ENCODE measurements at places on chromosomes 7 and 10. TPM values are rescaled to one million over a fixed set of nuclear protein-coding genes. Genes with fewer than 3 reads are reported as not detected.
A peak's percentile ranks its signal among the peaks of the same experiment; 100 is the strongest.

Gene SPOCK2
- 0.05 TPM for total RNA-seq

Gene FOXI2
- not detected for total RNA-seq

Gene TEX47
- not detected for total RNA-seq

Gene OR2A1
- total RNA-seq, result 0.05 TPM

Gene C10orf67
- 0.05 TPM for total RNA-seq

Gene NUP42
- 58.7 TPM for total RNA-seq

Gene HOXA2
- 1.7 TPM for total RNA-seq

Gene LANCL2
- total RNA-seq, result 32.8 TPM

Gene NKX2-3
- total RNA-seq, result 0.12 TPM

Gene CYP2C18
- total RNA-seq, result not detected

Gene CREB5
- 10.5 TPM for total RNA-seq

Gene C10orf62
- total RNA-seq, result not detected

GRCh38 chr7:11232462-11232861 lies 258.8 kb downstream of the PHF14 start:
- DNase-seq, result peak; percentile 34

- no peak for DNase-seq
Observed at GRCh38 chr7:45150199-45150598, 7.4 kb upstream of the RAMP3 start.

- DNase-seq, result no peak
Observed at GRCh38 chr10:119209736-119210355, 2.5 kb downstream of the GRK5 start.

DNA sequence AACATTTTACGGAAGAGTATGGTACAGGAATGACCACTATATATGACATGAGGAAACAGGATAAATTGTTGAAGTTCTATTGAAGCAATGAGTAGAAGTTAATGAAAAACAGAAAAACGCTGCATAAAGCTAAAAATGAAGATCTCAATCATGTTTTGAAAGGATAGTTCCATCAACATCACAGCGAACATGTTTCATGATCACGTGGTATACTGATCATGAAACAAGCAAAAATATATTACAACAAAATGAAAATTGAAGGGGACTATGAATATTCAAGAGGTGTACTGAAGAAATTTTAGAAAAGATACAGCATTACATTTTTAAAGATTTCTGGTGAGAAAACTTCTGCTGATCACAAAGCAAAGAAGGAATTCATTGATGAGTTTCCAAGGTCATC lies 45.9 kb upstream of the TAC1 start:
- DNase-seq, result no peak

GRCh38 chr7:13055732-13056368 lies 368.4 kb downstream of the ARL4A start:
- DNase-seq, result no peak

DNA sequence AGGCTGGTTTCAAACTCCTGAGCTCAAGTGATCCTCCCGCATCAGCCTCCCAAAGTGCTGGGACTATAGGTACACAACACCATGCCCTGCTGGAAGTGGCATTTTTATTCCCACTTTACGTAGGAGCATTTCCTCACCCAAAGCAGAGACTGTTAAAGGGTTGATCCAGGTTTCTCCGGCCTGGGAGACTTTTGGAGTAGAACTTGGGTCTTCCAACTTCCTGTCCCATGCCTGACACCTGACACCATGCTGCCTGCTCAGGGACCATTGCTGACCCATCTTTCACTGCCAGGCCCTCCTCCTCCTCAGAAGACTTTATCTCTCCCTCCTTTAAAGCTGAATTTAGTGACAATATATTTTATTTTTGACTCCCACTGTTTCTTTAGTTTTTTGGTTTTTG lies 302.0 kb upstream of the LYZL1 start:
- DNase-seq, result no peak

GRCh38 chr10:86248062-86248461 lies 118.5 kb downstream of the GRID1 start:
- DNase-seq, result no peak

DNA sequence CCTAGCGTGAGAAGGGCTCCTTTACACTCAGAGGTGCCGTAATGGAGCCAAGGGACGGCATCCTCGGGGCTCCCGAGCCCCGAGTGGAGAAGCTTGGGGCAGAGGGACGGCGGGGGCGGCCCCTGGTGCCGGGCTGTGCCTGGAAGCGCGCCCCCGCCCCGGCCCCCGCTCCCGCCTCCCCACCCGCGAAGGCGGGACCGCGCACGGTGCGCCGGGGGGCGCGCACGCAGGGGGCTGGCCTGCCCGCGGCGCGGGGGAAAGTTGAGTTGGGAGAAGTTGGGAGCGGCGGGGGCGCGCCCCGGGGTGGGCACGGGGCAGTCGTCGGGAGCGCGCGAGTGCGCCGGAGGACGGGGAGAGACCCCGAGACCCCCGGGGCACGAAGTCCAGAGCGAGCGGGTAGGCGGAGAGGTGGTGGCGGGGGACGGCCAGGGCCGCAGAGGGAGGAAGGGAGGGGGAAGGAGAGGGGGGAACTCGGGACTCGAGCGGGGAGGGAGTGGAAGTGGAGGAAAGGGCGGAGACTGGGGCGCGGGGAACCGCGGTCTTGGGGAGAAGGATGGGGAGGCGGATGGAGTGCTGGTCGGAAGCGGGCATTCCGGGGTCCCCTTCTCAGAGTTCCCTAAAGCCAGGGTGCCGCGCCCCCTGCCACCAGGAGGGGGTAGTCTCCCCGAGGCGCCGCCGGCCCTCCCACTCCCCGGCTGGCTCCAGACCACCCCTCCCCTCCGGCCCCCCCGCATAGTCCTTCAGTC lies at the start of gene SLC4A2:
Gene SLC4A2, plus strand, starts transcription at position 223 of the 746 bp plus-strand sequence. CDS start 2,399 bp downstream, outside the sequence.
- peak; percentile 76 for DNase-seq

DNA sequence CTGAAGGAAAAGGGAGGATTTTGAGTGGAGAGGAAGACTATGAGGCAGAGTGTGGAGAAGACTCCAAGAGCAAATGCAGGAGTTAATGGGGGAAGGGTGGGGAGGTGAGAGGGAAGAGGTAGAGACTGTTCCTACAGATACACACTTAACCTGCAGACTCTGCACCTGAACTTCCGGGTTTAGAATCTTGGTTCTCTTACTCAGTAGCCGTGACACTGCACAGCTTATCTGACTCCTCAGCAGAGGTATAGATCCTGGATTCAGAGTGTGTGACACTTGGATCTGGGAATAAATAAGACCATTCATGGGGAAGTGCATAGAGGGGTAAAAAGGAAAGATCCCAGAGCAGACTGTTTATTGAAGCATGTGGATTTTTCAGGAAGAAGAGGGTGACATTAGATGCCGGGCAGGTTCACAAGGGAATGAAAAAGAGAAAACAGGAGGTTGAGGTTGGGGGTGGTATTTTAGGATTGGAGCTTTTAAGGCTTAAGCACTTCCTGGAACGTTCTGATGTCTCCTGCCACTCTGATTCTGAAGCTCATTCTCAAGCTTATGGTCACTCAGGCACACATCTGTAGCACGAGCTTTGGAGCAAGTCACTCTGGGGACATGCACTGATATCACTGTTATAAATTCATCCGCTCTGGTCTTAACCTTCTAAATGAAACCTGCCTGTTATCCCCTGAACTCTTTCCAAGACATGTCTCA lies 5.7 kb upstream of the ZC3HAV1L start:
- peak; percentile 33 for DNase-seq

DNA sequence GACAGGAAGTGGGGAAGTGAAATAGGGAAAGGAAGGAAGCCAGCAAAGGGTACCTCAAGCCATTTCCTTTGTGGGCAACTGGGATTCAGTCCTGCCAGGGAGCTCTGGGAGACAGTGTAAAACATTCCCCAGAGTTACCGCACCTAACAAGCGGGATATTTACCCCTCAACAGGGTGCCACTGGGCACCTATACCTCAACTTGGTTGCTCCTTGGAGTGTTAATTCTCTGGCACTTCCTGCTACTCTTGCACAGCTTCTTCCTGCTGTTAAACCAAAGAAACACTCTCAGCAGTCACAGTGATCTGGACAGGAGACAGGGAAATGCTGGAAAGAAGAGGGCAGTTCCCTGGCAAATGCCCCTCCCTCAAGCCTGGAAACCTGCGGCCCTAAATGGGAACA lies 151.3 kb downstream of the REEP3 start:
- DNase-seq, result no peak

DNA sequence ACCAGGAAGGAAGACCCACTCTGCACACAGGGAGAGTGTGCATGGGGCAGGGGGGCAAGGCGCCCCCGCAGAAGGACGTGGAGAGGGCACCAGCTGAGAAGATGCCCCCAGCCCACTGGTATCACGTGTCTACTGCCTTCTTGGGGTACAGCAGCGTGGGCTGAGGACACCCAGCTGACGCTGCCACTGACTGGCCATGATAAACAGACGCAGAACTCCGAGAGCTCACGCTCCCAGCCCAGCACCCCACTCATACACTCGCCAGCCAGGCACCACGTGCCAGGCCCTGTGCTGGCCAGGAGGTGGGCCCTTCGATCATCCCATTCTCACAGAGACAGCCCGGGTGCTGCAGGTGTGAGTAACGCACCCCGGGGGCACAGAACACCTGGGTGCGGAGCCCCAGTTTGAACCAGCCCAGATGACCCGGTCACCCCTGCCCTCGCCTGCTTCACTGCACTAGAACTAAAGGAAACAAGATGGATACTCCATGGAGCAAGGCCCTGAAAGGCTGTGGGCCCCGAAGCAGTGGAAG lies 199.8 kb downstream of the MAD1L1 start:
- no peak for DNase-seq

DNA sequence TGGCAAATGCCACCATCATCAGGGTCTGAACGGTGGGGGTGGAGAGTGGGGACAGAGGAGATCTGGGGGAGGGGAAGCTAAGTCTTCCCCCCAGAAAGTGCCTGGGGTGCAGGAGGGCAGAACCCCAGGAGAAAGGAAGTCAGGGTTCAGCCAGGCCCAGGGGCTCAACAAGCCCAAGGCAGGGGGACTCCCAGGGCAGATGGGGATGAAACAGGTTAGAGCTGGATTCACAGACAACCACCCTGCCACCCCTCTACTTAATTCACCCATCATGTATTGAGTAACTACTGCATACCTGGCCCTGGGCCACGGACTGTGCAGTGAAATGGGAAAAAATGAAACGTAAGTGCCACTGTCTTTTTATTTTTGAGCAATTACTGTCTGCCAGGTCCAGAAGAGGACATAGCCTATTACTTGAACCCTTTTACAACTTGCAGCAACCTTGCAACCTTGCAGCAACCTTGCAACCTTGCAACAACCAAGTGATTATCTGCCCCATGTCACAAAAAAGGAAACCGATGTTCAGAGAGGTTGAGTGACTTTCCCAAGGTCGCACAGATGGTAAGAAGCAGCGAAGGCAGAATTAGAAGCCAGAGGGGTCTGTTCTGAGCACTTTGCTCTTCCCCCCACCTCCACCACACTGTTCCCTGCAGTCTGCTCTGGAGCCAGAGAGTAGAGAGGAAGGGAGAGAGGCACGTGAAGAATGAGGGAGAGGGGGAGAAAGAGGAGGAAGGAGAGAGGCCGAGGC lies 4.8 kb downstream of the ELN start:
- no peak for DNase-seq

DNA sequence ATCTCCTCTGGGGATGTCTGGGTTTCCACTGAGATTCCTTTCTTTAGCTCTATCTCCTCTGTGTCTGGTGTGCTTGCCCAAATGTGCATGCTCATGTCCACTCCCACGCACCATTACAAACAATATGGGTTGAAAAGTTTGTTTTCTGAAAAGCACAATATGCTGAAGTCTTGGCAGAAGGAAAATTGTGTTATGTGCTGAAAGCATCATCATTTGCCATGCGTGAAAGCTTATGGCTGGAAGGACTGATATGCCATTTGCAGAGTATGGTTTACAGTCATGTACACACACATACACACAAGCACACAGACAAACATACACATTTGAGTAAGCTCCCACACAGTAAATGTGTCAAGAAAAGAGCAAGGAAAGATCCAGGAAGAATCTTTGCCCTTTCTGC lies 231.6 kb downstream of the SORCS3 start:
- no peak for DNase-seq

DNA sequence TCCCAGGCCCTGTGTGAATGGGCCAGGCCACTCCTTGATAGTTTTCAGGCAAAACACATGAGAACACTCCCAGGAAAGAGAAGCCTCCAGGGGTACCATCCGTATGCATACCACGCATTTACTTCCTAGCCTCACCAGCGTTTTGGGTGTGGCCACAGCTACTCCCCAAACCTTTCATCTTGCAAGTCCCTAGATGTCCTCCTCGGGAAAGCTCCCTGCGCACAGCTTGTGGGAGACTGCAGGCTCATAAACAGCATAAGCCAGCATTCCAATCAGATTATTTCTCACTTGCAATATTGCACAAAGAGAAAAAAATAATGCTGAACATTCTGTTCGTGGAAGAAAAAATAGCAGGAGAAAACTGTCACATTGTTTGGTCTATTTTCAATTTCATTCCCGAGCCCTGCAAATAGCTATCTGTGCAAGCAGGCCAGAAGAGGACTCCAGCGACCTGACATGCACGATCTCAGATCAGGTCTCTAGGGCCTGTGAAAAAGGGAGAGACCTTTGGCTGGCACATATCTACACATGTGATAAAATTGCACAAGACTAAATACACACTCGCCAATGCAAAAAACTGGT lies 175.6 kb downstream of the PLXNA4 start:
- no peak for DNase-seq

GRCh38 chr7:1459512-1459892 lies 232 bp upstream of the MICALL2 start:
- DNase-seq, result peak; percentile 98

- no peak for DNase-seq
Observed at GRCh38 chr7:76371396-76371795, 12.6 kb upstream of the YWHAG start.

DNA sequence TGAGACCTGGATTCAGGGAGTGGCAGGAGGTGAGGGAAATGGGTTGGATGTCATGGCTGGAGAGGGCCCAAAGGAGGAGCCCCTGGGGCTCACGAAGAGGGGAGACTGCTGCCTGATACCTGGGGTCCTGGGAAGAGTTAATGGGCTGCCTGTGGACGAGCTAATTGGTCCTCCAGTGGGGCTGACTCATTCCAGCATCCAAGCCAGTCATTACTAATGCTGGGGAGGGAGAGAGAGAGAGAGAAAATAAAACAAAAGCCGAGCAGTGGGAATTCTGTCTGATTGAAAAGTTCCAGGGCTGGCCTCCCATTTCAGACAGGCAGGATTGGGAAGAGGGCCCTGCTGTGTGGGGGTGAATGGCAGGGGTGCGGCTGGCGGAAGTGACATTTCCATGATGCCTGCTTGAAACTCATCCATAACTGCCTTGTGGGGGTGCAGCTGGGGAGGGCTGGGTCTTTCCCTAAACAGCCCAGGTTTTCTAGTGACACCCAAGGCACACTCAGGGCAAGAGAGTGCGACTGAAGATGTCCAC lies 297.8 kb downstream of the RPS24 start:
- DNase-seq, result peak; percentile 67
